GM04503 (cell line): ENCODE measurements at places on chromosomes 3 and 15.

- DNase-seq, result no peak
Measured at GRCh38 chr3:4426261-4426781, 40.7 kb downstream of the SUMF1 start.

DNA sequence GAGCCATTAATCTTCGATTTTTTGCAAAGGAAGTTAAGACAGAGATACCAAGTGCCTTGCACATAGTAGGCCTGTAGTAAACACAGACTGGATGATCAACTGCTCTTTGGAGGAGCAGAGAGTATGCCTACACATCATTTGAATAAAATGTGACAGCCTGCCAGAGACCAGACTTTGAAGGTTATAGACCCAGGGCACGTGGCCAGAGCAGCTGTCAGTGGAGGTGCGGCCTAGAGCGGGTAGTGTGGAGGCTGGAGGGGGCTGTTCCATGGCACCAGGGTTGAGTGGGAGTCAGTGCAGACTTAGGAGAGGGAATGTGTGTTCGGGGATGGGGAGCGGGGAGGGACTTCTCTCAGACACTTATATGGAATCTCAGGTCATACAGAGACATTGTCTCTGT, 80.8 kb downstream of the SMAD3 start:
- no peak for DNase-seq

DNA sequence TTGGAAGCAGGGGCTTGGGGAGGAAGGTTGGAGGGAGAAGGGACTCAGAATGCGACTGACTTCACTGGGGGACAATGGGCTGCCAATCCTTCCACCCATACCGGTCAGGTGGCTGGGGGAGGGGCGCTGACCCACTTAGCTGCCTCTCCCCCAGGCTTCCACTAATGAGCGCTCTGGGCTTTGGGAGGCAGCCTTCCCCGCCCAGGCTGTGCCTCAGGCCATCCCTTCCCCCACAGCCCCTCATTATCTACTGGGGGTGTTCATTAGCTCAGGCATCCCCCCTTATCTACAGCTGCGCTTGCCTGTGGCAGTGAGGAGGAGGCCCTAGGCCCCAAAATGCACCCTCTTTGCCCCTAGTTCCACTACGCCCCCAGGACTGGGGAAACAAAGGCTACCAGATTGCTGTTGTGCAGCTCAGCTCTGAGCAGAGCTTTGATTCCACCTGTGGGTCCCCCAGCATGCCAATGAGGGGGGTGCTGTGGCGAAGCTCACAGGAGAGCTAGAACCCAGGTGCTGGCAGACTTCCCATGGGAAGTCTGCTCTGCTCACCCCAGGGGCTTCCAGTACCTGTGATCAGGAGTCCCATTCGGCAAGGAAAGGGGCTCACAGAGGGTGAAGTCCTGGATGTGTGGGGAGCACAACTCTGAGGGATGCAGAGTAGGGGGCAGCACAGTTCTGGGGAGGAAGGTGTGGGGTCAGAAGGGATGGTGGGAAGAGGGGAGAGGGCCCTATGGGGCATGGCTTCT, 29.4 kb upstream of the SEMA3F start:
- no peak for DNase-seq

DNA sequence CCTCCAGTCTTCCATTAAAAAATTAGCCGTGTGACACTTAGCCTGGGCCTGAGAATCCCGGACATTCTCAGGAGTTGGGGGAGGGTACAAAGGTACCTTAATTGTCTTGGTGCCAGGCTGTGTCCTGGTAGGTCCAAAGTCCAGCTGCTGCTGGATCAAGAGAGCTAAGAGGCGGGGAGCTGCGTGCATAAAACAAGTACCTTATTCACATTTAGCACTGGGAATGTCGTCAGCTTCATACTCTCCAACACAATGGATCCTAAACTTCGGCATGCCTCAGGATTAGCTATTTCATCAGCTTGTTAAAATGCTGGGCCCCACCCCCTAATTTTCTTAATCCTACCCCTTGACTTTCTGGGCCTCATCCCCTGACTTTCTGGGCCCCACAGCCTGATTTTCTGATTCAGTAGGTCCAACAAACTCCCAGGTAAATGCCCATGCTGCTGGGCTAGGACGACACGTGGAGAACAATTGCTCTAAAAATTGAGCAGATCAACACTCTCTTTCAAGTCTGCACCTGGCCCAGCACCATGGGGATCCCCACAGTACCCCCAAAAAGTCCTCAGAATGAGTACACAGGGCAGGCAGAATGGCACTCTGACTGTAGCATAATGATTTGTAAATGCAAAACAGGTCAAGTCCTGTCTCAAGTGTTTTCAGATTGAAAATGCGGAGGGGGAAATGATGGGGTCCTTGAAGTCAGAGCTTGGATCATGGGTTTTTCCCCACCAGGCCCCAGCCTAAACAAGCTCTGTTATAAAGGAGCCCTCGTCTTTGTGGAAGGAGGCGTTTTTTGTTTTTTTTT, 5.6 kb upstream of the AEN start:
- DNase-seq, result no peak

DNA sequence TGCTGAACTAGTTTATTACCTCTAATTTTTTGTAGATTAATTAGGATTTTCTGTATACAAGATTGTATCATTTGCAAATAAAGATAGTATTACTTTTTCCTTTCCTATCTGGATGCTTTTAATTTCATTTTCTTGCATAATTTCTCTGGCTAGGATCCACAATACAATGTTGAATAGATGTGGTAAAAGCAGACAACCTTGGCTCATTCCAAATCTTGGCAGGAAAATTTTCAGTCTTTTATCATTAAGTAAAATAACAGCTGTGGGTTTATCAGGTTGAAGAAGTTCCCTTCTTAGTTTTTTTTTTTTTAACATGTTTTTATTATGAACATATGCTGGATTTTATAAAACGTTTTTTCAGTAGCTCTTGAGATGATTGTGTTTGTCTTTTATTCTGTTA, 422.6 kb downstream of the AGBL1 start:
- DNase-seq, result no peak

GRCh38 chr3:129610276-129610675, 3.8 kb upstream of the PLXND1 start:
- no peak for DNase-seq

DNA sequence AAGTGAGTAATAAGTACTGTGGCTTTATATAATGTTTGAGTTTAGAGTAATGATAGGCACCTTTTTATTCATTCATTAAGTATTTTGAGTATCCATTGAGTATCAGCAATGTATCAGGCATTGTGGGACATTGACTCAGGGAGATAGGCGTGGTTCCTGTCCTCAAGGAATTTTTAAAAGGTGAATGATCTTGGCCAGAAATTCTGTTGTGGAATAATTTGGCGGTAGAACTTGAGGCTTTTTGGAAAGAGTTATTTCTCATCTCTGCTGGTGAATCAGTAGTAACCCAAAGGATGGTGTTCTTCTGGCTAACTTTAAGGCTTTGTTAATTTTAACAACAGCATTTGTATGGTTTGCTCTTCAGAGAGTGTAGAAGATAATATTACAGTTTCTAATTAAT, 2.0 kb downstream of the RAB7A start:
- no peak for DNase-seq

GRCh38 chr3:73437828-73438227, 186.9 kb downstream of the PDZRN3 start:
- no peak for DNase-seq

DNA sequence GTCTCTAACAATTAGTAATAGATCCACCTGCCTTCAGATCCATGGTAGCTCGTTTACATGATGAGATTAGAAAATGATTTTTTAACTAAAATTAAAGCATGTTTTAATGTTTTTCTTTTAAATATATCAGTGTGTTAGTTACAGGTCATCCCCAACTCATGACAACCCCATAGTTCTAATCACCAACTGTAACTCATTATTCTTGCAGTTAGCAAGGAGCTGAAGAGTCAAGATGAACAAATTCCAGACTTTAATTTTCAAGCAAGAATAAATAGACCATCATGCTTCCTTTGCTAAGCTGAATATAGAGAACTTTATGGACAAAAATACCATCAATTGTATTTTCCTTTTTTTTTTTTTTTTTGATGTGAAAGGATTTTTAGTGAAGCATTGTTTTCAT, 101.1 kb downstream of the TOP2B start:
- DNase-seq, result no peak

- no peak for DNase-seq
Measured at GRCh38 chr3:113753376-113753985, 6.6 kb downstream of the ATP6V1A start.

- no peak for DNase-seq
Measured at GRCh38 chr3:172315401-172316091, 132.7 kb downstream of the GHSR start.

- DNase-seq, result peak; percentile 15
Measured at GRCh38 chr3:4588466-4588865, 95.3 kb downstream of the ITPR1 start.

GRCh38 chr15:58748852-58749531, 515 bp downstream of the ADAM10 start:
- DNase-seq, result no peak

DNA sequence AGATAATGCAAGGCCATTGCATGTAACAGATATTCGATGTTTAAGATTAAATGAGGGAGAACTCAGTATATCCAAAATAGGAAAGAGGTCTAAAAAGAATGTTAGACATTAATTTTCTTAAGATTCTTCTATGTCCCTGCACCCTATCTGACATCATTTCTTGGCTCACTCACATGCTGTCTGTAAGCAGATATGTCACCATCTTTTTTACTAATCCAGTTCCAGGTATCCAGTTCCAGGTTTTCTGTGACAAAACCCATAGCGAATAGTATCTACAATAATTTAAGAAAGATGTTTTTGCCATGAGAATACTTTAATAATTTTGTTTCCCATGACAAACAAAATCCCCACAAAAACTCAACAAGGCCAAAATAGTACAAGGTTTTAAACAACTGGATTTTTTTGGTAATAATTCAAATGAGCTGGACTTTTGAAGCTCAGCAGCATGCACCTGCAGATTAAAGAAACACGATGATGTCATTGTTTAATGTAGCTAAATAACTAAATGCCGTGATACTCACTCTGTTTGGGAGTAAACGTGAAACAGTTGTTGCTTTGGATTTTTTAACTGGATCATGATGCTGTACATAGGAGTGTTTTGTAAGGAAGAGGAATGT, 867.6 kb downstream of the EPHA3 start:
- DNase-seq, result no peak

GRCh38 chr3:126392246-126392645, 2.5 kb upstream of the CFAP100 start:
- no peak for DNase-seq

GRCh38 chr3:196323016-196323415, 5.0 kb upstream of the DYNLT2B start:
- DNase-seq, result no peak
